Stimulated activated CD8-positive, alpha-beta memory T cell treated with anti-CD3 and anti-CD28 coated beads, Interleukin-4, amount 100 ng/mL, for 1 hour (primary cell): ENCODE measurements at places on chromosomes 16 and 17.

- DNase-seq = no peak
These were observed 46.9 kb downstream of the TUBD1 start for GRCh38 chr17:59845595-59846393.

DNA sequence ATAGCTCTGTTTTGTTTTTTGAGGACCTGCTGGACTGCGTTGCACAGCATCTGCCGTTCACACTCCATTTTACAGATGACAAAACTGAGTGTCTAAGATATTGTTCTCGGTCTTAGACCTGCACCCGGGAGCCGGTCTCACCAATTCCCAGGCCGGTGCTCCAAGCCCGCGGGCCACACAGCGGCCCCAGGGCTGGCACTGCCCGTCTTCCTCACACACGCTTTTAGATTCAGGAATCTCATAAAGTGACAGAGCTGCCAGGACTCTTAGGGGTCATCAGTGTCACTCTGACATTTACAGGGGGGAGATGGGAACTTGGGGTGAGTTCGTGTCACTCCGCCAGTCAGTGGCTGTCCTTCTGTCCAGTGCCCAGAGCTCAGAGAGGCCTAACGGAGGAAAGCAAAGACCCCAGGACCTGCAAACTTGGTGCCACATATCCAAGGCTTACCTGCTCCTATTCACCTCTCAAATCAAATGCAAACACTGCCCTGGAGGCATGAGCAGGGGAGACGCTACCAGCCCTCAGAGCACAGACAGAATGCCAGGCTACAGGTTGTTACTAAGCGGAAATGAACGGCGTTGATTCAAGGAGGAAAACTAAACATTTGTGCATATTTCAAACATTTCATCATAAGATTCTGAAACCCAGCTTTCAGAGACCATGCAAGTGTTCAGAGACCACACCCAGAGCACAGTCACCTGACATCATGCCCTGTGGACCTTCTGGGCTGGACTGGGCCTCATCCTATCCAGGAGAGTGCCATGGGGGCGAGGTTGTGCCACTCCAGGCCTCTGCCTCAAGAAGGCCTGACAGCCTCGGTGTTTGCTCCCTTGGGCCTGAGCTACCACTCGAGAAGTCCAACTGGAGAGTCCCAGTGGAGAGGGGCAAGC lies 29.5 kb downstream of the TNFRSF13B start:
- DNase-seq = no peak

GRCh38 chr16:81374550-81374949 lies 59.8 kb downstream of the GAN start:
- no peak for DNase-seq

DNA sequence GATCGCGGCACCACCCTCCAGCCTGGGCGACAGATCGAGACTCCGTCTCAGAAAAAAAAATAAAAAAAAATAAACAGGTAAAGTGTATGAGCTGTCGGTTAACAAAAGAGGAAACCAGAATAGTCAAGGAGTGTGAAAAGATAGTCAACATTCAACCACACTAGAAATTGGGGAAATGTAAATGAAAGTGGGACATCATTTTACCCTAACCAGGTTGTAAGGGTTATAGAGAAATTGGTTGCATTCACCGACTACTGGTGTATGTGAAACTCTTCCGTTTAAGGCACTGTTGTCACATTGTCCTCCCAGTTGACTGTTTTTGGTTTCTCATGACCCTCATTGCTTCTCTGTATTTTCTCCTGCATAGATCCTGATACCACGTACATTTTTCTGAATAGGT lies 62.8 kb downstream of the RABEP1 start:
- no peak for DNase-seq

DNA sequence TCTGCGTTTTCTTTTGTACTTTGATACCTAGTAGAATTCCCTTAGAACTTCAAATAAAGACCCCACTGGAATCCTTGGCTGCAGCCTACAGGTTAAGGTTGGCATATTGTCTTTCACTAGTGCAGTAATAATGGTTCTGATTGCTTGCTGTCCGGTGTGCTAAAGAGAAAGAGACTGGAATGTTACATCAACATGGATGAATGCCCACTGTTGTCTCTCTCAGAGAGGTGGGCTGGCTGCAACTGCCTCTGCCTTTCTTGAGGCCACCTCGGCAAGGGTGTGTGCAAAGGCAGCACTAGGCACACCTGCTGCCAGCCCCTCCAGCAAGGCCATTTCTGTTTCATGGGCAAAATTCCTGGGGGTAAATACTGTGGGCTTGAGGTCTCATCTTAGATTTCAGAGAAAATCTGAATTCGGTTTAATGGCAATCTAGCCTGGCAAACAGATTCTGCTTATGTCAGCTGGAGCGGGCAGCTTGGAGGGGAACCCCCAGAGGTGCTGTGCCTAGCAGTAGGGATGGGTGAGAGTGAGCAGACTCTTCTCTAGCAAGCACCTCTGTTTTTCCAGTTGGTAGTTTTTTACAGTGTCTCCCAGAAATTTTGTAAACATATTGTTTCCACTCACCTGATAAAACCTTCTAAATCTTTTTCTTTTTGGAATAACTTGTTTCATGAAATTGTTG lies 54.0 kb downstream of the MRTFB start:
- DNase-seq = no peak

DNA sequence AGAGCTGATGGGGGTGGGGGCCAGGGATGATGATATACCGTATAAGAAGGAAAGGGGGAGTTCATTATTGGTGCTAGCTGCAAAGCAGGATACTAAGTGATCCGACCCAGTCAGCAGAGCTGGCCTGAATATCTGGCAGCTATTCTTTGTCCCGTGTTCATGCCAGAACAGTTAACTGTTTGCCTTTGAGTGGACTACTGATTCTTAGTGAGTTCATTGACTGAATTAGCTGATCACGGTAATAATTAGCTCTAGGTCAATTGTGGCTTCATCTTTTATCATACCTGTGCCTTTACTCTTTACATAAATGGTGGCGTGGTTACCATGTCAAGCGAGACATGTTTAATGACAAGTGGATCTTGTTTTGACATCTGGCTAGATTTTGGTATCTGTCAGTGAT lies 5.3 kb downstream of the KPNB1 start:
- no peak for DNase-seq

DNA sequence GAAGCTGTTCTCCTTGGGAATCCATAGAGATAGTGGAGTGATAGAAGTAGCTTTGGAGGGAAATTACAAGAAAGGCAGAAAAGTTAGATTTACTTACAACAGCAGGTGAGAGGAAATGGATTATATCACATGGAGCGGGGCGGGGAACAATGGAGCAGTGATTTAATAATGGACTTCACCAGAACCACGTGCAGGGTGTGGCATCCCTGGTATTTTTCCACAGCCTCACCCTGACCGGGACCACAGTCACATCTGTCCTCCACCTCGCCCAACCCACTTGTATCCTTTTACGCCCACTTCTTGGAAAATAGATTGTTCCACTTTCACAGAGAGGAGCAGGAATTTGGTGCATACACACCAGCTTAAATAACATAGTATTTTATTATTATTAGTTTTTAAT lies 15.9 kb upstream of the CYB5B start:
- no peak for DNase-seq
